ENCODE measurements at places on chromosomes 12 and 14. TPM values are rescaled to one million over a fixed set of nuclear protein-coding genes. Genes with fewer than 3 reads are reported as not detected.

GRCh38 chr12:47400266-47400665 lies 305.6 kb downstream of the RPAP3 start:
- no peak for DNase-seq

GRCh38 chr12:92340441-92341064 lies 194.9 kb upstream of the BTG1 start:
- DNase-seq: no peak

- no peak for DNase-seq
Observed at GRCh38 chr14:102984336-102985102, 62.1 kb downstream of the AMN start.

GRCh38 chr12:8742501-8742900 lies 44.7 kb downstream of the RIMKLB start:
- DNase-seq: no peak

GRCh38 chr14:62364800-62365280 lies 602.6 kb downstream of the SNAPC1 start:
- no peak for DNase-seq

- DNase-seq: no peak
Observed at GRCh38 chr12:39923364-39923763, 182.5 kb downstream of the SLC2A13 start.

GRCh38 chr12:5907807-5908206 lies 37.3 kb downstream of the ANO2 start:
- no peak for DNase-seq

DNA sequence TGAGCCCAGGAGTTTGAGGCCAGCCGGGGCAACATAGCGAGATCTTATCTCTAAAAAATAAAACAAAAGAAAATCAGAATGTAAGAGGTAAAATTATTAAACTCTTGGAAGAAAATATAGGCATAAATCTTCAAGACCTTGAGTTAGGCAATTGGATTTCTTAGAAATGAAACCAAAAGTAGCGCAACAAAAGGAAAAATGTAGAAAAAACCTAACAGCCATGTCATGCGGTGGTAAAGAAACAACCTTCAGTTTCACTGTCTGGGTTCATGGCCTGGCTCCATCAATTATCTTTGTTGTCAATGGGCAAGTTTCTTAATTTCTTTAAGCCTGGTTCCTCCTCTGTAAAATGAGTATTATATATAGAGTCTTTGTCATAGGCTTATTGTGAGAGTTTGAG lies 5.6 kb upstream of the GCH1 start:
- no peak for DNase-seq

DNA sequence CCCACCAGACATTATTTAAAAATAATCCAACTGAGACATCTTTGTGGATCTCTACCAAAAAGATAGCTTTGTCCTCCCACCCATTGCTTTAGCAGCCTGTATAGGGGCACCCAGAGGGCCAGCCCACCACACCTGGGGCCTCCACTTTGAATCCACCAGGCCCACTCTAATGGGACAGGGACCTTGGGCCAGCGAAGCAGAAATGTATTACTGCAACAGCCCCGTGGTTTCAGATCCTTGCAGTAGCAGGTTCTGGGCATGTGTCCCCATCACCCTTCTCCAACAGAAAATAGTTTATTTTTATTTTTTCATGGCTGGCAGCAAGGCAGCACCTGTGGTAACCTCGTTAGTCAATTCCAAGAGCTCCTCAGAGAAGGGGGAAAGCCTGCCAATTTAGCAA lies 218.4 kb downstream of the ZFP36L1 start:
- no peak for DNase-seq

Gene JPH4
- total RNA-seq: 8.5 TPM

- peak; percentile 39 for DNase-seq
Observed at GRCh38 chr14:58637040-58637390, 747 bp upstream of the DACT1 start.

- peak; percentile 85 for DNase-seq
Observed at GRCh38 chr14:104078031-104078455, 7.5 kb upstream of the ASPG start.

- DNase-seq: no peak
Observed at GRCh38 chr12:69091442-69092017, 147.8 kb upstream of the CPSF6 start.

Gene IL26
- not detected for total RNA-seq

GRCh38 chr14:28773176-28773575 lies 6.6 kb downstream of the FOXG1 start:
- DNase-seq: no peak

GRCh38 chr14:95143808-95144620 lies 13.3 kb downstream of the DICER1 start:
- DNase-seq: no peak

DNA sequence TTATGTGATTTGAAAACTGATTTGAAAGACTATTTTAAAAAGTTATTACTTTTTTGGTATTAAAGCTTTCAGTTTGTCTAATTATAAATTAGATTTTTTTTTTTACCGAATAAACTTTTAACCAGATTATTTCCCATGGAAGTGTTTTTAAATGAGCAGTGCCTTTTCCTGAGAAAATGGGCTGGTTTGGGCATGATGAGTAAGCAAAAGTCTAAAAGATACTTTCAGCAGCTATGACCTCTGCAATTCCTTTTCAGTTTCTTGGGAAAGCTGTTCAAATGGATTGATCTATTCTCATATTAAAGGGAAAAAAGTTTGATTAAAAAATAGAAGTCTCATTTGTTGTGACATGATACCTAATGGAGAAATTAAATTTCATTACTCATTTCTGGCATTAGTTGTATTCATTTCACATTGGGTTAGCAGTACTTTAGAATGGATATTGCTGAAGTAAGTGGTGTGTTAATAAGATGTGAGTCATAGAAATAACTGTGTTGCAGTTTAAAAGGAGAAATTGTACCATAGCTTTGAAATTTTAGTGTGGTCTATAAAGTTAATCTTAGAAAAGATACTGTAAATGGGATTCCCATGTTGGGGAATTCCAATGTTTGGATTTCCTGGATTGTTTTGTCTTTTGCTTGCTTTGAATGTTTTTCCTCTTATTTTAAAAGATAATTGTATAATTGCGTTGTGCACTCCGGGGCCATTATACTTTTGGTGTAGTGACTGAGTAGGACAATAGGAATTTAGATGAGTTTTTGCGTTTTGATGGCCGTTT lies 21.0 kb downstream of the KTN1 start:
- DNase-seq: no peak

DNA sequence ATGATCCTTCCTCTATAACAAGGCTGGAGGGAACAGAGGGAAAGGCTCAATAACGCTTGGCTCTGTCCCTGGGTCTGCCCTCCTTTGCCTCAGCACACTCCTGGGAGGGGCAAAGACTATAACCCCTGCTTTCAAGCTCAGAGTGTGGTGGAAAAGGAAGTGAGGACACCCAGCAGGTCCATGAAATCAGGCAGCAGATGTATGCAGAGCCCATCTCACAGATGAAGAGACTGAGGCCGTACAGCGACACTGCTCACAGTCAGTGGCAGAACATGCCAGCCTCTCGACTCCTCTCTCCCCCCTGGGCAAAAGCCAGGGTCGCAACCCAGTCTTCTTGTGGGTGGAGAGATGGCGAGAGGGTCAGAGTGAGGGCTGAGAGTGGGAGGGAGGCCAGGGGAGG lies 39.8 kb downstream of the SLC6A12 start:
- DNase-seq: no peak

GRCh38 chr12:49018261-49019119 lies at the start of gene PRKAG1:
Gene PRKAG1 (minus strand): TSS chr12:49018776. CDS start chr12:49018740, 36 bp downstream.
- peak; percentile 96 for DNase-seq

DNA sequence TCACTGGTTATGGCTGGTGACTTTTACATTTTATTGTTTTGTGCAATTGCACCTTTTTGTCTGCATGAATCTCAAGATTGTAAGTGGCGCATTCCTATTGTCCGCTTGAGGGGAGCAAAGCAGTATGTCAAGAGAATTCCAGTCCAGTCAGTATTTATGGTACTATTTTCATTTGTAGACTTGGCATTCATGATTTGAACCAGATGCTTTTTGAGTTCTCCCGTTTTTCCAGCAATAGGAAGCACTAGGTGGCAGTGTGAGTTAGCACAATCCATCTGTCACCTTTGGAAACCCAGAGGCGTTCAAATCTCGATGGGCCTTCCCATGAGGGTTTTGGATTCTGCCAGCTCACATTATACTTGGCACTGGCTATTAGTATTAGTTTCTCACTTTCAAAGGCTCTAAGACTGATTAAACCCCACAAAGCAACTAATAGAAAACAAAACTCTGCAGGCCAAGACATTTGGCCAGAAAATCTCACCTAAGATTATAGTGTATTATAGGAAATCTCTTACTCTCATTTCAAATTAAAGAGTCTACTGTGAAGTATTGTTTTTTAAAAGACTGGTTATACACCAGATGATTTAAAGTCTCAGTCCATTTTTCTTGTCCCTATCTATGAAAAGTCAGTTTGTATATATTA lies 2.2 kb downstream of the DACT1 start:
- DNase-seq: peak; percentile 35

DNA sequence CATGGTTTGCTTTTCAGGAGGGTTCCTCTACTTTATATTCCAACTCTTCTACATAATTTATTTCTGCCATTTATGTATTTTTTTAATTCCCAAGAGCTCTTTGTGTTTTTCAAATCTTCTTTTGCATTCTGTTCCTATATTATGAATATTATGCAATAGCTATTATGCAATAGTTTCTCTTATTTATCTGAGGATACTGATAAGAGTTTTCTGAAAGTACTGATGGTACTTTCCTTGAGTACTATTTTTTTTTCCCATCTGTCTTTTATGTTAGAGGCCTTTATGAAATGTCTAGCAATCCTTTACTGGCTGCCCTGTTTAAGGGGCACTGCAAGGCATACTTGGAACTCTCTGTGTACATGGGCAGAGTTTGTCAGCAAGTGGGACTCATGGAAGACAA lies 93.4 kb downstream of the SLC41A2 start:
- no peak for DNase-seq

DNA sequence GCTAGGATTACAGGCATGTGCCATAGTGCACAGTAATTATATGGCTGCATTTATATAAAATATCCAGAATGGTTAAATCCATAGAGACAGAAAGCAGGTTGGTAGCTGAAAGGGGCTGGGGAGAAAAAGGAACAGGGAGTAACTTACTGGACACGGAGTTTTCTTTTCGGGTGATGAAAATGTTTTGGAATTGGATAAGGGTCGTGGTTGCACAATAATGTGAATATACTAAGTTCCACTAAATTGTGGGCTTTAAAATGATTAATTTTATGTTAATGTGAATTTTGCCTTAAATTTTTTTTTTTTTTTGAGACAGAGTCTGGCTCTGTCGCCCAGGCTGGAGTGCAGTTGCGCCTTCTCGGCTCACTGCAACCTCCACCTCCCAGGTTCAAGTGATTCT lies 70.1 kb upstream of the BDKRB2 start:
- DNase-seq: no peak

Gene BMP4
- total RNA-seq: 11.2 TPM

GRCh38 chr14:60650373-60650961 lies 1.2 kb upstream of the SIX1 start:
- DNase-seq: peak; percentile 57

Gene CD69
- 2.2 TPM for total RNA-seq

DNA sequence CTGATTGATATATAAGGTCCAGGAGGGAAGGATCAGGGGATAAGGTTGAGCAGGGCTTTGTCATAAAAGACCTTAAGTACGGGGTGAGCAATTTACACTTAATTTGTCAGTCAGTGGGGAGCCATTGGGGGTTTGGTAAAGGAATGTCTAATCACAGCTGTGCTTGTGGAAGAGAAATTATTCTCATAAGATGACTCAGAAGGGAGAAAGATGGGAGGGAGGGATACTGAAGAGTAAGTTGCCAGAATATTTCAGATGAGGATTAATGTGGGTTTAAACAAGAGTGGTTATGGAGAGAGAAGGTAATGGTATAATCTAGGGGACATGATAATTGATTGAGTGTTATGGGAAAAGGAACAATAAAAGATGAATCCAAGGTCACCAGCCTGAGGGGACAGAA lies 500.1 kb upstream of the CCDC196 start:
- DNase-seq: no peak

Data from prostate gland (tissue), 2 donors.